Cardiac fibroblast (primary cell): ENCODE measurements at places on chromosomes 1 and 21.
A peak's percentile ranks its signal among the peaks of the same experiment; 100 is the strongest.

DNA sequence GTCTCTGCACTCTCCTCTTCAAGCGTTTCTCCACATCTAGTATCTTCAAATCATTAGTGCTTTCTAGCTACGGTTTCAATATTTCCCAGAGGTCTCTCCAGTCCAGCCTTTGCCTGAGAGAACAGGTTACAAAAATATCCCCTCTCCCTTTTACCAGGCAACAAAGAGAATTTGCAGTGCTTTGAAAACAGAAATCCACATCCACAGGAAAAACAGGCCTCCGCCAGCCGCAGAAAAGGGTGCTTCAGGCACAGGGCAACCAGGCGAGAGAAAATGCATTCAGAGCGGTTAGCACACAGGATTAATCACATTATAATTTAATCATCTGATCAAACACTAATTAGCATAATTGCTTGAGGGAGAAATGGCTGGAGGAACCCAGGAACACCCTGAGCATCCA is 13.8 kb downstream of the DSCAM start:
- DNase-seq = no peak

DNA sequence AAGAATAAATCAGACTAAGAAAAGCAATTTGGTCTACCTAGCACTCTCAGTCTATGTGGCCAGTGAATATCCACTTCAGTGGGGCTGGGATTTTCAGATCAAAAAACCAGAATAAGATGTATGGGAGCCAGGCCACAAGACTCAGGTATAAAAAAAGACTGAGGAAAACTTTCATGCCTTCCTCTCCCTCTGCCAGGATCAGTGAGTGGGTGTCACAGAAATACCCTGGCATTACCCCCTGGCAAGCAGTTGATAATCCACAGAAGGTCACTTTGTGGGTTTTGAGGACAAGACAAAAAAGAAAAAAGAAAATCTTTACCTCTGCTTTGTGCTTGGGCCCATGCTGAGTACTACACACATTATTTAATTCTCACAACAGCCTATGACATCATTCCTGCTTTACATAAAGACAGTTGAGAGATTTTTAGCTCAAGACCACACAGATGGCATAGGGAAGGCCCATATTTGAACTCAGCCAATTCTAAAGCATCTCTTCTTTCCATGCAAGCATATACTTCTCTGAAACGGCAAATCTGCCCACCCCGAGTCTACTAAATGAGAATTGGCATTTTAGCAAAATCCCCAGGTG is 57.6 kb downstream of the DESI2 start:
- DNase-seq = no peak

GRCh38 chr1:218942431-218942830 is 231.2 kb upstream of the LYPLAL1 start:
- DNase-seq = peak; percentile 39

DNA sequence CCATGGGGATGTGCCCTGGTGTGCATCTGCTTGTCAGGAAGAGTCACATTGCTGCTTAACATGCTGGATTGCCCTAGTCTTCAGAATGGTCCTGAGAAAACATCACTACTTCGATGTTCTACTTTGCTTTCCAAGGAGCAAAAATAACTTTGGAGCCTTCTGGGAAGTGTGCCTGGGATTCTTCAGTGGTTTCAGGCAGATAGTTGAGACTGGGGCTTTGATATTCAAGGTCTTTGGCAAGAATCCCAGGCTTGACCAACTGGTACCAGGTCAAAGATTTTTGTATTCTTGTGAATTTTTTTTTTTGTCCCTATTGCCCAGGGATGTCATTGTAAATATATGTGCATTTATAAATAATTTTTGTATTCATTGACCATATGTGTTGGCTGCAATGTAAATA is 51.4 kb downstream of the LRIG2 start:
- DNase-seq = no peak

GRCh38 chr1:154840269-154841176 is 29.6 kb downstream of the KCNN3 start:
- DNase-seq = peak; percentile 27

DNA sequence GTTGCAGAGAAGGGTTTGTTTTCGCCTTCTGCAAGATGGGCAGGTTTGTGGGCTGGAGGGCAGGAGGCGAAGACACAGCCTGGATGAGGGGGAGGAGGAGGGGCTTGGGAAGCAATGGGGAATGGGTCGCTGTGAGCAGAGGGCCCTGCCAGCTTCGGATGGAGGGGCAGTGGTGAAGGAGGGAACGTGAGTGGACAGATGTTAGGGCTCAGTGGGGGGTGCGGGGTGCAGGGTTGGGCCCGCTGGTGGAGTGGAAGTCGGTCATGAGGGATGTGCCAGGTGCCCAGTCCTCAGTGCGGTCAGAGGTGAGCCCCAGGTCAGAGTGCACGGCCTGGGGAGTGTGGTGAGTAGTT is 55.5 kb upstream of the ABCG1 start:
- no peak for DNase-seq

DNA sequence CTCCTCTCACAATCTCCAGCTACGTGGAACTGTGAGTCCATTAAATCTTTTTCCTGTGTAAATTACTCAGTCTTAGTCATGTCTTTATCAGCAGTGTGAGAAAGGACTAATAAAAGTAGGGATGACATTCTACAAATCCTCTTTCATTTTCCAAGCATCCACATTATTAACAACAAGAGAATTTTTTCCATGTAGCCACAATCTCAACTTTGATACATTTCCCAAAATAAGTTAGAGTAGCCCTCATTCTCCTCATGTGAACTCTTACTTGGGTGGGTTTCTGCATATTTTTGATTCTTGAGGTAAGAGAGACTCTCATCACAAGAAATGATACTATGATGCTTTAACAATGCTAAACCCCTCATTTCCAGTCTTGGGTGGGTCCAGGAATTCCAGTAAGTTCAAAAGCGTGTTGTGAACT is 52.8 kb downstream of the TNFSF18 start:
- DNase-seq = peak; percentile 25

GRCh38 chr1:222106377-222106776 is 364.5 kb upstream of the DUSP10 start:
- DNase-seq = no peak

GRCh38 chr1:53127546-53127945 is 14.9 kb downstream of the SLC1A7 start:
- no peak for DNase-seq

GRCh38 chr1:221356693-221357092 is 385.2 kb downstream of the DUSP10 start:
- no peak for DNase-seq

DNA sequence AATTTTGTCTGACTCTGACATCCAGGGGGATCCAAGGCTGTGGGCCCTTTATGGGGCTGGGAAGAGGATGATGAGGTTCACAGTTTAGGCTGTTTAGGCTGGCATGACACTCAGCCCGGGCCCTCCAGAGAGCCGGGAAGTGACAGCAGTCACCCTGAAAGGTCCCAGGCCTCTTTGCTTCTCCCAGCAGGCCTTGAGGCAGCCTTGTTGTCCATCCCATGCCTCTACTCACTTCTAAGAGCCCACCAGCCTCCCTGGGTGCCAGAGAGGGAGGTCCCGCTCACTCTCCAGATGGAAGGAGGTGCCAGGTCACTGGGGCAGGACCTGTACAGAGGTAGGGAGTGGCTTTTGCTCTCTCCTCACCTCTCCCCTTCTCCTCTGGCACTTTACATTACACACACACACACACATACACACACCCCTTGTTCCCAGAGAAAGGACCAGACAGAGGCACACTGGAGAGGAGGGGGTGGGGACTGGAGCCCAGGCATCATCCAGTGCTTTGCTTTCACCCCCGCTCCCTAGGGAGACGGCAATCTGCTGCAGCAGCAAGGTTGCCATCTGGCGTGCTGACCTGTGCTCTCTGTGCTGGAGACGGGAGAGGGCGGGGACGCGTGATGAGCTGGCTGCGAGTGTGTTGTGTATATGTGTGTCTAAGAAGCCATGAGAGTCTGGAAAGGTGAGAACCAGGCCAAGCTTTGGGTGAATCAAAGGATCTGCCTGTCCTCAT is 4.6 kb downstream of the KLHDC8A start:
- DNase-seq = no peak

DNA sequence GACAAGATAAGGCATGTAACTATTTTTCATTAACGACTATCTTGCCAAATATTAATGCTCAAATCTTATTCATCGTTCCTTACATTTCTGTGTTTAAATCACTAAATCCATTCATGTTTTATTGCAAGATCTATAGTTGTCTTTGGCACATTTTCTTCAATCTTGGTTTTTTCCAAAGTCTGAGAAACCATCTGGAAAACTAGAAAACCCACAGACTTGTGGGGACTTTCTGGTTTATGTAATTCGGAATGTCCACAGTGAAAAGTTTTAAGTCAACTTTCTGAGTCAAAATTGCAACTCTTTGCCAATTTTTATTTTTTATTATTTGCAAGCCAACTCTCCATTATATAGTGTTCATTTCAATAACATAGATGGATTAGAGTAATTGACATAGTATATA is 520.8 kb upstream of the ADAMTS5 start:
- DNase-seq = no peak

- no peak for DNase-seq
Observed at GRCh38 chr1:67689267-67690017, 4.4 kb downstream of the GADD45A start.

DNA sequence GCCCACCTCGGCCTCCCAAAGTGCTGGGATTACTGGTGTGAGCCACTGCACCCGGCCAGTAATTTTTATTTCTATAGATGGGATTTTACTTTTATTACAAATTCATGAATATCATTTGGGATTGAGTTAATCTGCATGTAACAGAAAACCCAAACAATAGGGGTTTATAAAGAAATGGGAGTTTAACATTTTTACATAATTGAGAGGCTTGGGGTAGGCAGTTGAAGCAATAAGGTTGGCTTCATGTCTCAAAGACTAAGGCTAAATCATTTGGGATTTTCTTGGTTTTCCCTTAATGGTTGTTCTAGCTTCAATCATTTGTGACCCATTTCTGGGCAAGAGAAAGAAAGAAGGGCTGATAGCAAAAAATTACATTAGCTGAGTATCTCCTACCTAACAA is 118.7 kb upstream of the FOXD3 start:
- no peak for DNase-seq

DNA sequence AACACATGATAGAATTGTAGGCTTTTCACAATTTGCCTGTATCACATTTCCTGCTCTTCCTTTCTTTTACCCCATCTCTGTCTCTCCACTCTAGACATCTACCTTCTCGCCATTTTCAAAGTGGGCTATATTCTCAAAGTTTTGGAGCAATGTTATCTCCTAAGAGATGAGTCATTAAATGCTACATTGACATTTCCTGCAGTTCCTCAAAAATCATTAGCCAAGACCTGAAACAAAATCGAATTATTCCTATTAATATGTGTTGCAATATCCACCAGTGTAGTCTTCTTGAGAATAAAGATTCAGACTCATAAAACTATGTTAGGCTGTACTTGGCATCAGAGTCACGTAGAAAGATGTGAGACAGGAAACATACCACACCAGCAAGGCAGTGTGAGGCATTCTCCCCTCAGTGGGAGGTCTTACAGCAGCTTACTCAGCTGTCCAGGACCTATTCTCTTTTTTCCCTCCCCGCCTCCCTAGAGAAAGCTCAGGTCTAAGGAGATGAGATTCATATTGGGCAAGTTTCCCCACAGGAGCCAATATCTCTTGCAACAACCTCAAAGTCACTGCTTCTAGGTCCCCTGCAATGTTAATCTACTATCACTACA is 38.8 kb downstream of the FRRS1 start:
- DNase-seq = peak; percentile 86

- DNase-seq = peak; percentile 64
Observed at GRCh38 chr1:198686069-198686728, 47.4 kb downstream of the PTPRC start.

DNA sequence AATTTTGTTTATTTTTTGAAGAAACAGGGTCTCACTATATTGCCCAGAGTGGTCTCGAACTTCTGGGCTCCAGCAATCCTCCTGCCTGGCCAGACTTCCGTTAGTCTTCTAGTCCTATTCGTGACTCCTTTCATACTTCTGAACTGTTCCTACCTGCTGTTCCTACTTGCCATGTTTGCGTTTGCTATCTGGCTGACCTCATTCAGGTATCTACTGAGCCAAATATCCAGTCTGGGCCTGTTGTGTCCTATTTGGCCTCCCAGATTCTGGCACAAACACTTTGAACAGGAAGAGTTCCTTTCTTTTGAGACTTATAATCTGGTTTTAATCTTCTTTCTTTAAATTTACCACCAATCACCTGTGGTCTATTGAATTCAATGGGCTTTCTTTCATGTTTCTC is 6.9 kb upstream of the NR1I3 start:
- no peak for DNase-seq

DNA sequence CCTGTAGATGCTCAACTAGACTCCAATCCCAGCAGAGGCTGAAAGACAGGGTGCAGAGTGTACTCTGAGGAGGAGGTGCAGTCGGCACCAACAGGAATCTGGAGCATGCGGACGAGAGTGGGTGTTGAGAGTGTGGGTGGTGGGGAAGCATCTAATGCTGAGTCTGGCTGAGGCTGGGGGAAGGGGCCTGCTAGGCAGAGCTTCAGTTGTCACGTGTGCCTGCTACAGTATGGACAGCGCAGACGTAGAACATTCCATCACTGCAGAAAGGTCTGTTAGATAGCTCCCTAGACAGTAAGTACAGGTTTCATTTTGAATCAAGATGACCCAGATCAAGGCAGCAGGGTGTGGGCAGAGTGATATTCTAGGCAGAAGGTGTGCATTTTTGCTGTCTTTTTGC is 23.1 kb downstream of the SNAP47 start:
- DNase-seq = no peak

DNA sequence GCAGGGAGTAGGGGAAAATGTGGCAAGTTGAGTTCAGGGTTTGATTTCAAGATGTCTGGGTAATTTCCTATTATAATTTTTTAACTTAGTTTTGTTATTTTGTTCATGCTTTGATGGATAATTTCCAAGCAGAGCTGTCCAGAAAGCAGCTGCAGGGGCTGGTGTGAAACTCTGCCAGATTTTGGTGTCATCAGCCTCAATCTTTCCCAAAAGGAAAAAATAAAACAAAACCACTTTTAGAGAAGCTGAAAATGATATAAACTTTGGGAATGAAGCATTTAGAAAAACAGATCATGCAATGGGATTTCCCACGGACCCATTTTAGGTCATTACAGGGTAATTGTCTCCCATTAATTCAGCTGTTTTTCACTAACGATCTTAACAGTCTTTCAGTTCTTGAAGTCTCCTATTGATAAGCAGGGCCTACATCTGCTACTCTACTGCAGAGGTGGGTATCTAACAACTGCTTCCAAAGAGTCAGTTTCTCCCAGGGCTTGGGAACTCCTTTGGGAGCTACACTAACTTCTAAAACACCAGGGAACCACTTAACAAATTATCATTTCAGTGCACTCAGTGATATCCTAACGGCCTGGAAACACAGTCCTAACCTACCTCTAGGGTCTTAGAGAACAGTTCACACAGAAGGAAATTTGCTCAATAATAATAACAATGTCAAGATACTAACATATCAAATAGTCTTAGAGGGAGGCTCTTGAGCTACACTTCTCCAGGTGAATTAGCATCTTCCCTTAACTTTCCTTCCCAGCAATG is 12.3 kb downstream of the ZNF436 start:
- no peak for DNase-seq

- DNase-seq = no peak
Observed at GRCh38 chr1:67224856-67225255, 58.6 kb downstream of the IL23R start.

DNA sequence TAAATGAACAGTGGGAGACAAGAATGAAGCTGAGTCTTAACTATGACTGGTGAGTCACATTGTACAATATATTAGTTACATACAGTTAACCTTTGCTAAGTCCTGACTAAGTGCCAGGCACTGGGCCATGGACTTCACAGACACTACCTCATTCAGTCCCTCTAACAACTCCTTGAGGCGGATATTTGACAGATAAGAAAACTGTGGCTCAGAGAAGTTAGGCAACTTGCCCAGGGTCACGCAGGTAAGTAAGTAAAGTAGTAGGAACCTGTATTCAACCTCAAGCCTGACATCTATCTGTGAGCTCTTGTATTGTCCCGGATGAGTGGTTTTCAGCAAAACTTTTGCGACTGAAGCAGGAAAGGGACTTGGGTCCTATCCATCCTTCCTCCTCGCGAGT is 62.1 kb downstream of the GNG12 start:
- peak; percentile 45 for DNase-seq
